Psoas muscle (tissue), 8 donors: ENCODE measurements at places on chromosomes 13 and 19.

DNA sequence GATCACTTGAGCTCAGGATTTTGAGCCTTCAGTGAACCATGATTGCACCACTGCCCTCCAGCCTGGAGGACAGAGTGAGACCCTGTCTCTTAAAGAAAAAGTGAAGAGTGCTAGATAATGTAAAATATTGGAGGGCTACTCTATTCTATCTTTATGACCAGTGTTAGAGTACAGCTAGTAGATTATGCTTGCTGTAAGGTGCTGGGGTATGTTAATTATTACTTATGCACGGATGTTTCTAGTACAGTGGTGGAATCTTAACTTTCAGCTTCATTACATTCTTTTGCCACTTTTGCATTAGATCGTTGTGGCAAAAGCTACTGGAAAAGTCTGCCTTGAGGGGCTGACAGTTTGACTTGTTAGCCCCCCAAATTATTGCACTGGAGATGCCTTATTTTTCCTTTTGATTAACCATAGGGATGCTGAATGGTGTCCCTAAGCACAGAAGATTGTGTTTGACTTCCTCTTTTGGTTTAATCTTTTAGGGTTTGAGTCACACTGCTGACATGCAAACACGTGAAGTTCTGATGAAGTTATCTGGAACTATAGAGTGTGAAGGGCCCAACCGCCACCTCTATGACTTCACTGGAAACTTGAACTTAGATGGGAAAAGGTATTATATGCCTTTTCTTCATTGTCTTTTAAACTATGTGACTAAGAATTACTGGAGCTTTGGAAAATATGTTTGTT, 169.8 kb downstream of the ATP8A2 start:
- H3K36me3 ChIP-seq = no peaks in the 10 kb centered on the region
- H3K27ac ChIP-seq = no peak overlapping the region
- no peaks in the 10 kb centered on the region for H3K4me1 ChIP-seq
- H3K27me3 ChIP-seq = no peaks in the 10 kb centered on the region
- no peak overlapping the region for H3K4me3 ChIP-seq
- DNase-seq = no peak

DNA sequence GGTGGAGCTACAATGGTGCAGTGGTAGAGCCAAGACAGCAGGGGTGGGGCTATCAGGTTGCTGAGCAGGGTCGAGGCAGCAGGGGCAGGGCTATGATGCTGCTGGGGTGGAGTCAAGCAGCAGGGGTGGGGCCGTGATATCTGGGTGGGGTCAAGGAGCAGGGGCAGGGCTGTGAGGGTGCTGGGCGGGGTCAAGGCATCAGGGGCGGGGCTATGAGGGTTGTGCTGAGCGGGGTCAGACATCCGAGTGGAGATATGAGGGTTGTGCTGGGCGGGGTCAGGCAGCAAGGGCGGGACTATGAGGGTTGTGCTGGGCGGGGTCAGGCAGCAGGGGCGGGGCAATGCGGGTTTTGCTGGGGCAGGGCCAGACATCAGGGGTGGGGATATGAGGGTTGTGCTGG, 14.7 kb downstream of the HCN2 start:
- H3K36me3 ChIP-seq = no peaks in the 10 kb centered on the region
- no peak for DNase-seq
- H3K27me3 ChIP-seq = no peaks in the 10 kb centered on the region
- H3K27ac ChIP-seq = no peak overlapping the region
- H3K4me3 ChIP-seq = no peak overlapping the region

DNA sequence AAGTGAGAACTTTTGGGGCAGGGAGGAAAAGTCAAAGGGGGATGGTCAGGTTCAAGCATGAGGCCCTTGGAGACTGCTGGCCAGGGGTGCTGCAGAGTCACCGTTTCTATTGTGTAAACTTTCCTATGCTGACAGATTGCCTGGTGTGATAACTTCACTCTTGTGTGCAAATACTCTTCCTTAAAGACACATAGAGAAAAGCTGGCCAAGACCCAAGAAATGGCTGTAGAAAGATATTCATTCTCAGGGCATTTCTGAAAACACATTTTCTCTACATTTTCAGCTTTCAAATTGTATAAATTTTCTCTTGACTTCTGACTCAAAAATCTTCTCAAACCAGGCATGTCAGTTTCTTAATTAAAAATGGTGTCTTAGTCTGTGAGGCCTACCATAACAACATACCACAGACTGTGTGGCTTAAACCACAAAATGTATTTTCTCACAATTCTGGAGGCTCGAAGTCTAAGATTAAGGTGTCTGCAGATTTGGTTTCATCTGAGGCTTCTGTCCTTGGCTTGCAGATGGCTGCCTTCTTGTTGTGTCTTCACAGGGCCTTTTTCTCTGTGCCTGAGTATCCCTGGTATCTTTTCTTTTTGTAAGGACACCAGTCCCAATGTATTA, 304.5 kb downstream of the KCNRG start:
- no peak overlapping the region for H3K27ac ChIP-seq
- H3K4me3 ChIP-seq = no peak overlapping the region
- no peak for DNase-seq
- H3K27me3 ChIP-seq = no peaks in the 10 kb centered on the region
- no peaks in the 10 kb centered on the region for H3K36me3 ChIP-seq

- peaks cover 39% of the 10 kb centered on the region for H3K27me3 ChIP-seq
- no peak overlapping the region for H3K4me3 ChIP-seq
- no peaks in the 10 kb centered on the region for H3K4me1 ChIP-seq
- no peak overlapping the region for H3K27ac ChIP-seq
Observed at GRCh38 chr13:28535734-28536133, 40.8 kb upstream of the FLT1 start.

DNA sequence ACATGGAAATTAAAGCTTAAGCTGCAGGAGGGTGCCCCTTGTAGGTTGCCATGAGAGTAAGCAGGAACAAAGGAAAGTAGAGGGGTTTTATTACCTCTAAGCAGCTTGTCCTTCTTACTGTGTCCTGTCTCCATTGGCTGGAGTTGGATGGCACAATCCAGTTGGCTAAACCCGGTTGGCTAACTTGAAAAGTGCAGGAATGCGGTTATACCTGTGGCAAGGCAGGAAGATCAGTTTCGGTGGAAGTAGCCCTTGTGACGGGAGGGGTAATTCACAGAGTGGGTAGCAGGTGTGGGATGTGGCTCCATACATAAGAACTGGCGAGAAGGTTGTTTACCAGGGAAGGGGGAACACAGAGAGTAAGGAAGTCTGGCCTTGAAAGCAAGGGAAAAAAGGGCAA, 3.2 kb downstream of the ZNF726 start:
- DNase-seq = no peak
- no peak overlapping the region for H3K4me3 ChIP-seq
- no peaks in the 10 kb centered on the region for H3K27me3 ChIP-seq
- no peak overlapping the region for H3K27ac ChIP-seq
- no peaks in the 10 kb centered on the region for H3K36me3 ChIP-seq
- no peaks in the 10 kb centered on the region for H3K4me1 ChIP-seq

DNA sequence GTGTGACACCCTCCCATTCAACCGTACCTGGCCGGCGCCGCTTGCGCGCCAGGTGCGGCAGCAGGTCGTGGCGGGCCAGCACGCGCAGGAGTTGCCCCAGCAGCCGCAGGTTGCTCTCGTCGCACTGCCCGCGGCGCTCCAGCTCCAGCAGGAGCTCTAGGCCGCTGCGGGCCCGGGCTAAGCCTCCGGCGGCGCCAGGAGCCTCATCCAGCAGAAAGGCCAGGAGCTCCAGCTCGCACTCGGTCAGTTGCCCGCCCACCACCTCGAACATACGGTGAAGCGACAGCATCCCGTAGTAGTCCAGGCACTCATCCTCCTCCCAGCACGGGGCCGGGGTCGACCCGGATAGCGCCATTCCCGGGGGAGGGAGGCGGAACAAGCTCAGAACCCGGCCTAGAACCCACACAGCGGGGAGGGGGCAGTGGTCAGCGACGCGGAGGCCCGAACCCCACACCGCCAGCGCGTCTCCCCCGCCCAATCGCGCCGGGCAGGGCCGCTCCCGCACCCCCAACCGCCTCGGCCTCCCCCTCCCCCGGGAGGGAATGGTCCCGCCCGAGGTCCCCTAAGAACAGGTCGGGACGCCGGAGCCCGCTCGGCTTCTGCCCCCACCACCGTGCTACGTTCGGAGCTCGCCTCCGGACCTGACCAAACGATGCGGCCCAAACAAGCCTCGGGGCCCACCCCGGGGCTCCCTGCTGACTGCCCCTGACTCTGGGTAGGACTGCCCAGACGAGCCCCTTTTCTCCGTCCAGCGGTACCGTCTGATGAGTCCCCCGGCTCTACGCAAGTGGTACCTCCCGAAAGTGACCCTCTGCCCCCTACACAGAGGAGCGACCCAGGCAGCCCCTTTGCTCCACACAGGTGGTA, 591 bp downstream of the DEDD2 start:
- peak overlapping the region; percentile 94 for H3K4me3 ChIP-seq
- H3K27me3 ChIP-seq = no peaks in the 10 kb centered on the region
- peaks cover 42% of the 10 kb centered on the region for H3K4me1 ChIP-seq
